ENCODE measurements at places on chromosomes 7 and 10.

DNA sequence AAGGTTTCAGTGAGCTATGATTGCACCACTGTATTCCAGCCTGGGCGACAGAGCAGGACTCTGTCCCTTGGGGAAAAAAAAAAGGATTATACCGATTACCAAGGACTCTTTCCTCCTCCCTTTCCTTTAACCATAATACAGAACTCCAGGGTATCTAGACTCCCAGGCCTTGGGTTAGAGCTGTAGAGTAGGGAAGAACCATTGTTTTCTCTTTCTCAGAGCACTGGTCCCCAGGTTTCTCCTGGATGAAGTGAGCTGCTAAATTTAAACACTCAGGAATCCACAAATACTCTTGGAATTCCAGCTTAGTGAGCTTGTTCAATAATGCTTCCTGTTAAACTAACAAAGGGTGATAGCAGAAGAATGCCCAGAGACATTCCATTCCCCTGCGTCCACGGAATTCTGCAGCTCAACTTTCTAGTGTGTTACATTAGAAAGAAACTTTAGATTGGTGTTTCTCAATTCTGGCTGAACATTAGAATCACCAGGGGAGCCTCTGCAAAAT is 14.6 kb upstream of the RPEL1 start:
- DNase-seq, result peak; percentile 46

DNA sequence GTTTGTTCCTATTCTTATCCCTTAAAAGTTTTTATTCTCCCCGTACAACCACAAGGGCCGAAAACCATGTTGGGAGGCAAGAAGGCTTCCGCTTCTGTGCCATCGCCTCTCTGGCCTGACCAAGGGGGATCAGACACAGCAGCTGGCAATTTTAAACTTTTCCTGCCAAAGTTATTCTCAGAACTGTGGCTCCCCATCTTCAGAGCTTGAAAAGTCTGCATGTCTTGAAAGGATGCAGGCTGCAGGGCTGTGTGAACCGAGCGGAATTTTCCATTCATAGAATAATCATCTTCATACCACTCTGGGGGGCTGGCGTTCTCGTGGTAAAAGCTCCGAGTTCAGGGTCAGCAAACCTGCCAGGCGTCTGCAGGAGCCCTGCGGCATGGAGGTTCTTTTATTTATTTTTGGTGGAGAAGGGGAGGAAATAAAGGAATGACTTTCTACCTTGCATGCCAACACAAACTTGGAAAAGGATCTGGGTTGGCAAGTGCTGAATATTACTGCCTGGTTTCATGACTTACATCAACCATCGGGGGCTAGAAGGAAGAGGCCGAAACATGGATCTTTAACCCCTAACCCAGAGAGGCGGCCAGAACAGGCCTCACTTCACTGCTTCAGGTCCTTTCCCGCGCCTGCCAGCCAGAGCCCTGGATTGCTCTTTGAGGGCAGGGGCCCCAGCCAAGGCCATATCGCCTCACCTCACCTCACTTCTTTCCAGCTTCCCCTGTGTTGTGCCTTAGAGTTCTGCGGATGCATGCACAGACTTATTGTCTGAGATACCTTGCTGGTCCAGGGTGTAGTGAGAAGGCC is 3.0 kb upstream of the NANOS1 start:
- no peak for DNase-seq

DNA sequence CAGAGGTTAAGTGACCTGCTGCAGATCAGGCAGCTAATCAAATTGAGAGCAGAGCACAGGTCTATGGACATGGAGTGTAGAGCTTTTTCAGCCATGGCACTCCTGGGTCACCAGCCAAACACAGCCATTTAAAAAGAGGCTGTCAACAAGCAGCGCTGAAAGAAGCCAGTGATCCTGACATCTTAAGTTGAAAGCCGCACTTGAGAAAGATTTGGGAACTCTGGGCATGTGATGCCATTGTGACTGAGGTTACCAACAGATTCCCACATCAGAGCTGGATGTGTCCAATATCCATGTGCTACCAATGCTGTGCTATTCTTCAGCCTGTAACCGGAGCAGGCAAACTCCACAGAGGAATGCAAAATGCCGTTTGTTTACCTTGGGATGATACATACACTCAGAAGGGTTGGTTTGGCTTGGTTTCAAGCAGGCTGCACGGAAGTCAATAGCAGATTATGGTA is 56.2 kb upstream of the ABLIM1 start:
- peak; percentile 38 for DNase-seq

DNA sequence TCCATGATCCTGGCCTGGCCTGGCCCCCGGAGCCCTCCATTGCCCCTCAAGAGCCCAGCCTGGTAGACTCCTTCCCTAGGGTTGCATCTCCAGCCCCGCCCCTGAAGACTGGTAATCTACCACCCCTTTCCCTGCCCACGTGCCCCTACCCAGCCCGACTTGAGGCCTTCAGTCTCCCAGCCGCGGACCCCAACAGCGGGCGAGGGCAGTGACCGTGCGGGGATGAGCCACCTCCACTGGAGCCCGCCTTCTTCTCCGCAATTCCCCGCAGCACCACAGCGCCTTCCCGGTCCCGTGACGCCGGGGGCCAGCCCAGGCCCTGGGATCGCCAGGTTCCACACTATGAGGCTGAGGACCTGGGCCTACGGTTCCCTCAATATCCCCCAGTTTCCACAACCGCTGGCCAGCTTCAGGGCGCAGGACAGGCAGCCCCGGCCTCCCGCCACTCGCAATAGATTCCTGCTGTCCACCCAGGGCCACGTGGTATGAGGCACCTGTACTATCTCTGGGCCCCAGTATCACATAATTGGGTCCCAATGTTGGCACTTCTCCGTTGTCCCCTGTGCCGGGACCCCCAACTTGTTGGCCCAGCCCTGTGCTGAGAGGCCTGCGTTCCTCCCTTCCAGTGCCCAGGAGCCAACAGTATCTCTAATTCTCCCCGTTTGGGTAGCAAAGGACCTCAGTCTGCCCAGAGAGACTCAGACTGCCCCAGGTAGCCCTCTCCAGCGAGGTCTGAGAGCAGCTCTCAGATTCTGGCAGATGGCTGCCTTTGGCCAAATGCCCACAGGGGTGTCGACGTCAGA is 1.1 kb upstream of the GPRIN2 start:
- DNase-seq, result no peak

All from T1000 (cell line).